ENCODE measurements at places on chromosomes 16 and 17.

GRCh38 chr17:65886315-65887245 lies 305.4 kb downstream of the CEP112 start:
- DNase-seq, result no peak

DNA sequence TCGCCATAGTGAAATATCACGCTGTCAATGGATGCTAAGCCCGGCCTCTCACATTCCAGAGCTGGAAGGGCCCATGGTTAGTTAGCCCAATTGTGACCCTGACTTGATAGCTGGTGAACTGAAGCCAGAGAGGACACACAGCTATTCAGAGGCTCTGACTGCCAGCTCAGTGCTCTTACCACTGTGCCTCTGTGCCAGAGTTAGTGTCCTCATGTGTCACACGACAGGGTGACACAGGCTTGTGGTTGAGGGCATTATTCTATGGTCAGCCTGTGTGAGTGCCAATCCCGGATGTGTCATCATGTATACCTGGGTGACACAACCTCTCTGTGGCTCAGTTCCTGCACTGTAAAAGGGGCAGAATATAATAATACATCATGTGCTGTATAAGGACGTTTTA lies 2.5 kb upstream of the MT1X start:
- peak; percentile 65 for DNase-seq

- no peak for DNase-seq
Measured at GRCh38 chr17:68599552-68600066, 1.6 kb downstream of the FAM20A start.

- DNase-seq, result peak; percentile 63
Measured at GRCh38 chr17:64183815-64184214, 53.9 kb upstream of the ERN1 start.

DNA sequence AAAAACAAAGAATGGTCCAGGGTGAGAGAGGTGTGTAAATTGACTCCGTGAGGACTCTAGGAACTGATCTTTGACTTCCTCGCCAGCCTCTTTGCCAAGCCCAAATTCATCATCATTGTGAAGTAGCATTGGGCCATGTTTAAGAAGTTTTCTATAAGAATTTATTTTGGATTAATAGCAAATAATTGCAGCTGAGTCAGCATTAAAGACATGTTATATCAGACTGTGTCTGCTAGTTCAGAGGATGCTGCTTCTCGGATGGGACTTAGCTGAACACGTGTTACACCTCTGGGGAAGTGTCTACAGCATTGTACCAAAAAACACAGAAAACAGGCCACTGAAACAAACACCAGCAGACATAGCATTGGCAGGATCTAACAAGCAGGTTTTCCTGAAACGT lies 366.6 kb downstream of the CDH13 start:
- DNase-seq, result no peak

GRCh38 chr16:87957296-87958094 lies 6.3 kb downstream of the BANP start:
- DNase-seq, result no peak

DNA sequence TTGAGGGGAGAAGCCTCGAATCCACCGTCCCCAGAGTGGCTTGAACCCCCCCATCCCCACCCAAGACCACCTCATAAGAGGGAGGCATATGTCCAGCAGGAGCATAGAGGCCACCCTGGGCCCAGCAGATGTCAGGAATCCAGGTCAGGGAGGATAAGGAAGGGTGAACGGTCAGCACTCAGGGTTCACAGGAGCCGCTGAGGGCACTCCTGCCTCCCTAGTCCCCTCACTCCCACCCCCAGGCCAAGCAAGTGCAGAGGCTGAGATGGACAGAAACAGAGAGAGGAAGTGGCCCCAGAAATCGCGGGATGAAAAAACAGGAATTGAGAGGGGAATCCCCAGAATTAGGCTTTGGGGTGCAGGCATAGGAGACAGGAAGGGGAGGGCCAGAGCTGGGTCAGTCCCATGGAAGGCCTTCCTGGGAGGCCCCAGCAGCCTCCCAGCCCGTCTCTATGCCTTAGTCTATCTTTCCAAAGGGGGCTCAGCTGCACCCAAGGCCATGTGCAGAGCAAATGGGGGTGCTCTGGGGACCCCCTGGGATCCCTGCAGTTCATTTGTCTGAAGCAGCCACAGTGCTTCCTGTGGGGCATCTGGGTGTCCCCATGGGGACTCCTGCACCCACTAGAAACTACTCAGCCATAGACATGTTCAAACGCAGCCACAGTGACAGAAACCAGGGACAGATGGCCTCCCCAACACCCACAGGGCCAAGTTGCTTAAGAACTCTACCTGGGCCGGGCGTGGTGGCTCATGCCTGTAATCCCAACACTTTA lies 1.7 kb downstream of the CMTM3 start:
- DNase-seq, result peak; percentile 79

- DNase-seq, result peak; percentile 50
Measured at GRCh38 chr17:42142371-42142896, 12.4 kb downstream of the RAB5C start.

GRCh38 chr16:53069772-53070171 lies 15.0 kb downstream of the CHD9 start:
- no peak for DNase-seq

DNA sequence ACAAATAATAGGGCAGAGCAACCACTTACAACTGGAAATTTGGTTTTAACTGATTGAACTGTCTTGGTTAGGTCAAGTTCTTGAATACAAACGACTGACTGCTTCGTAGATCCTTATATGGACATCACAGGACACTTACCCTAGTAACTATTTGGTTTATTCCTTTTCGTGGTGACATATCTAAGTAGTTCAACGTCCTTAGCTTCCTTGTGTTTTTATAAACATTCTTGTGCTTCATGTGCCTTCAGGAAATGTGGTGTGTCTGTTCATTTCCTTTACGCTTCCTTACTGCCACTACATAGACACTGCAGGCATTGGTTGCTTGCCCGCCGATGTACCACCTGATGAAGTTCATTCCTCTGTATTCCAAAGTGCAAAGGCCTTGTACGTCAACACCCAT lies 59.3 kb downstream of the USP10 start:
- no peak for DNase-seq

GRCh38 chr16:27959914-27960313 lies 103.6 kb downstream of the GSG1L start:
- no peak for DNase-seq

GRCh38 chr16:383326-384051 lies 1.7 kb upstream of the PGAP6 start:
- DNase-seq, result no peak

- DNase-seq, result peak; percentile 41
Measured at GRCh38 chr17:81682565-81683207, 911 bp downstream of the ARL16 start.

- DNase-seq, result no peak
Measured at GRCh38 chr16:34802396-34802795, 1343.0 kb downstream of the TP53TG3F start.

DNA sequence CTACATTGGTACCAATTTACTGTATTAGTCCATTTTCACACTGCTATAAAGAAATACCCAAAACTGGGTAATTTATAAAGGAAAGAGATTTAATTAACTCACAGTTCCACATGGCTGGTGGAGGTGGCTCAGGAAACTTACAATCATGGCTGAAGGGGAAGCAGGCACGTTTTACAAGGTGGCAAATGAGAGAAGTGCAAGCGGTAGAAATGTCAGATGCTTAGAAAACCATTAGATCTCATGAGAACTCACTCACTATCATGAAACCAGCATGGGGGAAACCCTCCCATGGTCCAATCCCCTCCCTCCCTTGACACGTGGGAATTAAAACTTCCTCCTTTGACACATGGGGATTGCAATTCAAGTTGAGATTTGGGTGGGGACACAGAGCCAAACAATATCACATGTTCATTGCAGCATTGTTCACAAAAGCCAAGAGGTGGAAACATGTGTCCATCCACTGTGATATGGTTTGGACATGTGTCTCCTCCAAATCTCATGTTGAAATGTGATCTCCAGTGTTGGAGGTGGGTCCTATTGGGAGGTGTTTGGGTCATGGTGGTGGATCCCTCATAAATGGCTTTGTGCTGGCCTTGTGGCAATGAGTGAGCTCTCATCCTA lies 3.1 kb upstream of the SPACA3 start:
- no peak for DNase-seq

DNA sequence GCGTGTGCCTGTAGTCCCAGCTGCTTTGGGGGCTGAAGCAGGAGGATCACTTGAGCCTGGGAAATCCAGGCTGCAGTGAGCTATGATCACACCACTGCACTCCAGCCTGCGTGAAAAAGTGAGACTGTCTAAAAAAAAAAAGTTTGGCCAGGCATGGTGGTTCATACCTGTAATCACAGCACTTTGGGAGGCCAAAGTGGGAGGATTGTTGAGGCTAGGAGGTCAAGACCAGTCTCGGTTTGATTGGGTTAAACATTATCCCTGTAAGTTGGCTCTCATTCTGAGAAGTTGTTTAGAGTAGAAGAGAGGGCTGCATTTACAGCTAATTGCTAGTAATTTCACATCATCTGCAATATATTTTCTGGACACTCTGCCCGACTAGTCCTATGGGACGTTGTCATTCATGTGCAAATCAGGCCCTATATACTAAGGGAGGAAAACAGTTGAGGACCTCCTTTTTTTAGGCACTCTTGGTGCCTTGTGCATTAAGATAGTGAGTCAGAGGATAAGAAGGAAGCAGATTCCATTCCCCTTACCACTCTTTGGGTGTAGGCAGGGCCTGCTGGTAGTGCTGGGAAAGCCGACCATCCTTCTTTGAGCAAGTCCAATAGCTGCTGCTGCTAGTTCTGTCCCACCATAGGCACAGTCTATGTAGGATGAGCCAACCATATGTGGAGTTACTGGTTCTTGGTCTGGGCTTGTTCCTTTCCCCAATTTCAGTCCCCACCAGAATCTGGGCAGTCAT lies 18.7 kb downstream of the HMOX2 start:
- no peak for DNase-seq

- DNase-seq, result peak; percentile 51
Measured at GRCh38 chr16:4692460-4693295, 684 bp upstream of the NUDT16L1 start.

GRCh38 chr17:48704361-48705248 lies 17.7 kb downstream of the PRAC1 start:
- DNase-seq, result no peak

DNA sequence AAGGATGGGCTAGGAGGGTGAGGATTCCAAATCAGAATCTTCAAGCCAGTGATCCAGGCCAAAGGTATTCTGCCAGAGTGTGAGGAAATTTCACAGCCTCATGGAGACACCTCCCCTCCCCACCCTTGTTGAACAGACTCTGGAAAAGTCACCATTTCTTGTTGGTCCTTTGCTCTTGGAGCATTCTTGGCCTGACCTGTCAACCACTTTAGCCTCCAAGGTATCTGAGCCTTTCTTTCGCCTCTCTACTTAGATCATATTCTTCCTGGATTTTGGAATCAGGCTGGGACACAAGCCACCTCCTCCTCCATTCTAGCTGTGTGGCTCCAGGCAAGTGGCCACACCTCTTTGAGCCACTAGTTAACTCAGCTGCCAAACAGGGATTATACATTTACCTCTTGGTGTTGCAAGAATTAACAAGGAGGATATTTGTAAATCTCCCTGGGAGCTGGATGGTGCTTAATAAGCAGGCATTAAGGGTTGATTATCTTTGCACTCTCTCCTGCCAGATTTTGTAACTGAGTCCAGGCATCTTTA lies 193.5 kb downstream of the WWOX start:
- no peak for DNase-seq

DNA sequence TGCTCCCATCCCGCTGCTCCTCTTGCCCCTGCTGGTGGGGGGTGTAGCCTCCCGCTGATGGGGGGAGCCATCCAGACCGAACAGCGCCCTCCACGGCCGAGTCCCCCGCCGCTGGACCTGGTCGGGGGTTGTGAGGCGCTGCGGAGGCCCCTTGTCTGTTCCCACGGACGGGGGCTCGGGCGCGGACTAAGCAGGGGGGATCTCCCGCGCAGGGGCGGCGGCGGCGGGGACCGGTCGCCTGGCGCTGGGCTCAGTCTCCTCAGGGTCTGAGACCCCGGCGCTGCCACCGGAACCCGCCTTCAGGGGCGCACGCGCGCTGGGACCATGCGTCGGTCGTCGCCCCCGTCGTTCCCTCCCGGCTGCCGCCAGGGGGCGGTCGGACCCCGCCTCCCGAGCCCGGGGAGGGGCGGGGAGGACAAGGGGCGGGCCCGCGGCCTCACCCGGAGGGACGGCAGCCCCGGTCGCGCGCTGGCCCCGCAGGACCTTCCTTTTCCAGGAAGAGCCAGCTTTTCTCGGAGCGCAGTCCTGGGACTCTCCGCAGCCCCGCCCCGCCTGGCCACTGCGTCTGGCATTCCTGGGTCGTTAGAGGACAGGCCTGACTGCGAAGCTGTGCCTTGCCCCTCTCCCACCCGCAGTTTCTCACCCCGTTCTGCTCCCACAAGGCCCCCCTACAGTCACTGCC lies 6.3 kb upstream of the IL32 start:
- DNase-seq, result peak; percentile 76

GRCh38 chr17:63399856-63400255 lies 46.2 kb downstream of the CYB561 start:
- DNase-seq, result no peak

- DNase-seq, result no peak
Measured at GRCh38 chr17:74353446-74354060, 8.1 kb downstream of the BTBD17 start.

DNA sequence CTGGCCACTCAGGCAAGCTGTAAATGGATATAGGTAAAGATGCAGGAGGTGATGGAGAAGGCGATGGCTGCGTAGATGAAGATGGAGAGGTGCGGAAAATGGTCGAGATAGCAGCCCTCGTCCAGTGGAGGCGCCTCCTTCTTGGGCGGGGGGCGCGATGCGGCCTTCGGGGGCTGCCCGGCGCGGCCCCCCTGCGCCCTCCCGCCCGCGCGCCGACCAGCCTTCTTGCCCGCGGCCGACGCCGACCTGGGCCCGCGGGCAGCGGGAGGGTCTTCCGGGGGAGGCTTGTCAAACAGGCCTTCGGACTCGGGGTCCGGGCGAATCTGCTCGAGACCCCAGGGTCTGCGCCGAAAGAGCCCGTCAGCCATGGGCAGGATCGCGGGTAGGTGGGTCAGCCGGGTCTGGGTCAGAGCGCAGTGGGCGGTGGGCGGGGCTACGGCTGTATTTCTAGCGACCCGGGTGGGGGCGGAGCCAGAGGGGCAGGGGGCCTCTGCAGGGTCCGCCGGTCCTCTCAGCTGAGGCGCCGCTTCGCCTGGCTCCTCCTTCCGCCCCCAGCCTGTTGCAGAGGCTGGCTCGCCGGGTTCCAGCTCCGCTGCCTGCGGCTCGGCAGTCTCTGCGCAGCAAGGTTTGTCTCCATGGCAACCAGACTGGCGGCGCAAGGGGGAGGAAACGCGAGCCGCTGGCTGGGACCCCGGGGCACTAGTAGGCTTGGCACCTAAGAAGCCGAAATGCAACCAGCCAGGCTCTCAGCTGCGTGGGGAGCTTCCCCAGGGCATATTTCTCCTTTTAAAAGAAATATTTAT lies 14.4 kb downstream of the MIS12 start:
- peak; percentile 52 for DNase-seq
